Esophagus muscularis mucosa (tissue), 4 donors: ENCODE measurements at places on chromosomes 5 and 9.
A peak's percentile ranks its signal among the peaks of the same experiment; 100 is the strongest.

- DNase-seq: peak; percentile 92
These were observed at the start of gene MEF2C for GRCh38 chr5:88883059-88883835. TSS of gene MEF2C (minus strand) at chr5:88883184. CDS start at chr5:88823788, 59,396 bp downstream.

GRCh38 chr9:6667633-6668280 lies 22.2 kb upstream of the GLDC start:
- no peak for DNase-seq

DNA sequence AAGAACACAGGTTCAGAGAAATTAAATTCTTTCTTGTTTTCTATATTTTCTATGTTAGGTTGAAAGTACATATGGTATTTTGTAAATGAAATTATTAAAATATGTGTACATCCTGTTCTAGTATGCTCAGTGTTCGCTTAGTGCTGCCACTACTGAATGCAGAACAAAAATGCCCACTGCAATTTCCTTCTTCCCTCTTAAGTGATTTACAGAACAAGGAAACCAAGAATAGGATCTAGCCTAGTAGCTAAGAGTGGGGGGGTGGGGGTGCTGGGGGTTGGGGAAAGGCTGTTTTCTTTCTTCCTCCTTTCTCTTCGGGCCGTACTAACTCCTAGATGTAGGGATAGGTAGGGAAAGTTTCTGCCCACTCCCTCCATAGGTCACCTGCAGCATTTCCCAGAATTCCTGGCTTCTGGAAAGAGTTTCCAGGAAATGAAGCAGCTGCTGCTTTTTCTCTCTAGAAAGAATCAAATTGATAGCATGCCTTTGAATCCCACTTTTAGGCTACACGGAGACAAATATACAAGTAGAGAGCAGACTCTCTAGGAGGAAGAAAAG lies 15.7 kb downstream of the SPATA9 start:
- no peak for DNase-seq

DNA sequence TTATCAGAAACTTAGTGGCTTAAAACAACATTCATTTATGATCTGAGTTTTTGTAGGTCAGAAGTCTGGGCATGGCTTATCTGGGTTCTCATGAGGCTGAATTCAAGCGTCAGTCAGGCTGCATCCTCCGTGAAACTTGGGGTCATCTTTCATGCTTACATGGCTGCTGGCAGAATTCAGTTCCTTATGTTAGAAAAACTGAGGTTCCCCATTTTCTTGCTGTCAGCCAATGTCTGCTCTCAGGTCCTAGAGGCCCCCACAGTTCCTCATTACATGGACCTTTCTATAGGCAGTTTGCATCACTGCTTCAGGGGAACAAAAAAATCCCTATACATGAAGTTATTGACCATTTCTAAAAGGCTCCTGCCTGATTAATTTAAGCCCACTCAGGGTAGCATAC lies 83.8 kb upstream of the NMUR2 start:
- DNase-seq: no peak

DNA sequence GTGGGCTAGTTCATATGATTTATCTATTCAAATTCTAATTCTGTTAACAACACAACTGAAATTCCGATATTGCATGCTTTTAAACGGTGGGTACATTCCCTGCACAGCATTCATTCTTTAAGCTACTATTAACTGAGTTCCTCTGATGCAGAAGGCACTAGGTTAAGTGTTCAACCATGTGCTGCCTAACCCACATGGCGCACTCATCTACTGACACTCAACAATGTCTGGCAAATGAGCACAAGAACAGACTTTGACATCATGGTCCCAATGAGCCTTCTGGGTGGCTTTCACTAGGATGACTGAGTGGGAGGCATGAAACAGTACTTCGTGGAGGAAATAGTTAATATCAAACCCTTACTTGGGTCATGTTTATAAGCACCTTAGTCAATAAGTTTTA lies 10.2 kb downstream of the NREP start:
- DNase-seq: no peak

DNA sequence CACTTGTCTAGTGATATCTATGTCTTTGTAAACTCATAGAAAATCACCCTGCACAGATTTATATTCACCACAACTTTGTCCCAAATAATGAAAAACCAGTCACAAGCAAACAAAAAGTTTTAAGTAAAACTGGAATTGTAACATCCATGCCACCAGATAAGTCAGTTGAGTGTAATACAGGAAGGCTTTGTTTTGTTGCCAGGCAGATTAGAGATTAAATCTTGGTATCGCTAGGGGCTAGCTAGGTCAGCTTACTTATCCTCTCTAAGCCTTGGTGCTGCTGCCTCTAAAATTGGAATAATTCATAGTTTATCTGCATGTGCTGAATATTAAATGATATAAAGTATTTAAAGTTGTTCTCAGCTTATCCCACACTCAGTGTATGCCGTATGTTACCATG lies 1062.5 kb downstream of the CDH9 start:
- DNase-seq: no peak

DNA sequence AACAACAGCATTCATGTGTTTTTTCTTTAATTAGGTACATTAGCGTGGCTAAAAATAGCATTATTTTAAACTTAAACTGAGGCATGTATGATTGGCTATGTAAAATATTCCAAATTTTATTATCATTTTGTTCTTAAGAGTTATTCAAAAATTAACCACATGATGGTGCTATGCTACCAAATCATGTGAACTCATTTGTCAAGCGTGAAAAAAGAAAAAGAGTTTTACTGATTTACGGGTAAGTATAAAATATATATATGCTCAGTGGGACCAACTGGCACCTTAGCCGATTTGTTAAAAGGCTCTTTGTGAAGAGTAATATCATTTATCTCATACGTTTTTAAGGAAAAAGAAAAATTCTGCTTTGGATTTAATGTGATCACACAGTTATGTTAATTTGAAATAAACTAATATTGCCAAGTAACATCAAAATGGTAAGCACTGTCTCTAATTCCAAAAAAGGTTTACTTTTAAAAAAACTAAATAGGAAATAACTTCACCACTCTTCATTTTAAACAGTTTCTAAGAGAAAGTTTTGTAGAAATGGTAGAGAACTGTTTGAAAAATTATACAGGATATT lies 1042.3 kb downstream of the CDH12 start:
- no peak for DNase-seq

DNA sequence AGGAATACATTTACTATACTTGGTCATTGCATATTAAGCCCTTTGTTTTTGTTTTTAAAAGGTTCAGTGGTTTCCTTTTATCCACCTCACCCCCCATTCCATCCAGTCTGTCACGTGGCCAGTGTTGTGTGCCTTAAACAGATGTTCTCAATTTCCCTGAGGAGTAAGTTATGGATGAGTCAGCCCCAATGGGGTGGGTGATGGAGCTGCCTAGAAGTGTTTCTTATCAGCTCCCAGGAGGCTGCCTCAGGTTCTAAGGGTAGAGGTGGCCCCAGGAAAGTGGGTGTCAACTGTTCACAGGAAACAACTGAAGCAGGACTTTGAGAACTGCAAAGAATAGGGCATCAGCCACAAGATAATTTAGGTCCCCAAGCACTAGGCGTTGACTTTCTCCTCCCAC lies 41.1 kb downstream of the ACTBL2 start:
- DNase-seq: peak; percentile 72

DNA sequence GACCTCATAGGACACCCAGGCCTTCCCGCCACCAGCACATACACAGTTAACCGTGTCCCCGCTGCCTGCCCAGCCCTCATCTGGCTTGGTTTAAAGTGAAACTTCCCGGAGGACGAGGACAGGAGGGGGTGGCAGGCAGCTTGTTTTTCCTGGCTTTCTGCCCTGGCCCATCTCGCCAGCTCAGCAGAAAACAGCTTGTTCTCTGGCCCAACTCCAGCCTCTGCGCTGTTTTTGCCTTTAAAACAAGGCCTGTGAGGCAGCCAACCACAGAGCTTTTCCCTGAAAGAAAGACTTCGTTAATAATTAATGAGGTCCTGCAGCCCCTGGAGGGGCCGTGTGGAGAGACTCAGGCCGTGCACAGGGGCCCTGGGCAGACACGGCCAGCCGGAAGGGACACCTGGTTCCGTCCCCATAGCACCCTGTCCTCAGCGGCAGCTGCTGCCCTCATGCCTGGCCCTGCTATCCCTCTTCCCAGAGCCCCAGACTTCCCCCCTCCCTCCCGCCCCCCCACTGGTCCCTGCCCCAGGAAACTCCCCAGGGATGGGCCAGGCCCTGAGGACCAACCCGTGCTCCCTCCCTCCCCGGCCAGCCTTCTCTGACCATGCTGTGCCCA lies 108.7 kb downstream of the RXRA start:
- DNase-seq: peak; percentile 98

- DNase-seq: no peak
These were observed 146.7 kb downstream of the CCDC192 start for GRCh38 chr5:127849891-127850290.

GRCh38 chr5:78953092-78953800 lies 31.9 kb downstream of the ARSB start:
- no peak for DNase-seq

- DNase-seq: no peak
These were observed 36.2 kb upstream of the POU4F3 start for GRCh38 chr5:146302406-146302805.

DNA sequence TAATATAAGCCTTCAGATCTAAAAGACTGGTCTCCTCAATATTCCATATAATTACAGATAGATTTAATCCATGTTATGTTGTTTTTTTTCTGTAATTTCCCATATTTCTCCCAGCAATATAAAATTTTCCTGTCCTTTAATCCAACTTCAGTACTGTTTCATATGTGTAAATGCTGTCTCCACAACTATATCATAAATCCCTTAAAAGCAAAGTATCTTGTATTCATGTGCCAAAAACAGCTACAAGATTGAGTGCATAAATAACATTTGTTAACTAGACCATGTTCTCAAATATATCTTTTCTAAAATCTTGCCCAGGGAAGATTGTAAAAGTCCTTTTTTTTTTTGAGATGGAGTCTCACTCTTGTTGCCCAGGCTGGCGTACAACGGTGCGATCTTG lies 35.0 kb upstream of the PDCL start:
- no peak for DNase-seq

GRCh38 chr5:65142511-65143011 lies 339.2 kb downstream of the ADAMTS6 start:
- DNase-seq: no peak

DNA sequence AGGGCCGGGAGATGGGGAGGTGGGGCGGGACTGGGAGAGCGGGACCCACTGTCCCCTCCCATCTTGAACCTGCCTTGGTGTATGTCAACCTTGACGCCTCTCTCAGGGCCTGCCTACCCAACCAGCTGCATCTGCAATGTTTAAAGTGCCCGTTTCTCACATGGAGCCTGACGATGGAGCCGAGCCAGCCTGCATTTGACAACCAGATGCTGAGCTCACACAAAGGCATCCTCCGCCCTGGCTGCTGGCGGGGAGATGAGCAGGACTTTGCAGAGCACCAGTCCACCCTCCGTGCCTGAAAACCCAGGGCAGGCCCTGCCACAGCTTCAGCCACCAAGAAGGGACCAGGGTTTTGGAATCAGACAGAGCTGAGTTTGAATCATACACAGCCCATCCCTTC lies 141.1 kb upstream of the SMIM23 start:
- no peak for DNase-seq

DNA sequence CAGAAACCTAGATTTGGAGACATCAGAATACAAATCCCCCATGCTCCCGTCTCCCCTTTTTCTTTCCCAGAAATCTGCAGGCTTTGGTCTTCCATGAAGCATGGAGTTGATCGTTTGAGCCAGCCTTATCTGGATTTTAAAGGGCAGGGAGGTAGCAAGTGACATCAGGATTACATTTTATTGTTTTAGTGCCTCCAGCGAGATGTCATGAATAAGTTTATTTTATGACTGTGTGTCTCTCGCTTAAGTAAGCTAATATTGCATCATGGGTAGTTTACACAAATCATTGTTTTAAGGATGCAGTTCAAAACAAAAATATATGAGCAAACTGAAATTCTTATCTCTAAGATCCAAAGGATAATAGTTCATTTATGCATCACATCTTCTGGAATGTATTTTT lies 50.7 kb upstream of the TNFSF8 start:
- no peak for DNase-seq

DNA sequence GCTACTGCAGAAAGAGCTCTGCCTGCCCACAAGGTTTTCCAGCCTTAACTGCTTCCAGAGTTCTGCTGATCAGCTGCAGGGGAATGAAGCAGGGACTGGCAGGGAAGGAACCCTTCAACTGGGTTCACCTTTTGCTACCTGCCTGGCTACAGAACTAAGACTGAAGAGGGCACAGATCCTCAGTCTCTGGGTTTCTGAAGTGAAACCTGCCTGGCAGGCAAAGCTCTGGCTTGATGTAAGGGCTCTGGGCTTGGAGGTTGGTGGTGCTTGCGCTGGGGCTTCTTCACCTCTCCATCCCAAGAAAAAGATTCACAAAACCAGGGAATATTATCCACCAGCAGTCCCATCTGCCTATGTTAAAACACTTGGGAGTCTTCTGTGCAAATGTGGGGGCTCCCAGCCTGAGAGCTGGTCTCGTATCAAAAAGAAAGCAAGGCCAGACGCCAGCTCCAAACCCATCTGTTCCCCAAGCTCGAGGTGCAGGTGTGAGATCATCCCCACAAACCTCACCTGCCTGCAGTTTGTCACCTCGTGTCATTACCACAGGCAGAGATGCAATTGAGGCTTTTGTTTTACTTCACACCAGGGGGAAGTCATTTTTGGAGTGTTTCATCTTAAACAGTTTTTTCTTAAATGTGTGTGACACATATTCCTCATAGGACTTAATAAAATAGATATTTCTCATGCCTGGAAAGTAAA lies 58.3 kb downstream of the BNC2 start:
- DNase-seq: no peak

DNA sequence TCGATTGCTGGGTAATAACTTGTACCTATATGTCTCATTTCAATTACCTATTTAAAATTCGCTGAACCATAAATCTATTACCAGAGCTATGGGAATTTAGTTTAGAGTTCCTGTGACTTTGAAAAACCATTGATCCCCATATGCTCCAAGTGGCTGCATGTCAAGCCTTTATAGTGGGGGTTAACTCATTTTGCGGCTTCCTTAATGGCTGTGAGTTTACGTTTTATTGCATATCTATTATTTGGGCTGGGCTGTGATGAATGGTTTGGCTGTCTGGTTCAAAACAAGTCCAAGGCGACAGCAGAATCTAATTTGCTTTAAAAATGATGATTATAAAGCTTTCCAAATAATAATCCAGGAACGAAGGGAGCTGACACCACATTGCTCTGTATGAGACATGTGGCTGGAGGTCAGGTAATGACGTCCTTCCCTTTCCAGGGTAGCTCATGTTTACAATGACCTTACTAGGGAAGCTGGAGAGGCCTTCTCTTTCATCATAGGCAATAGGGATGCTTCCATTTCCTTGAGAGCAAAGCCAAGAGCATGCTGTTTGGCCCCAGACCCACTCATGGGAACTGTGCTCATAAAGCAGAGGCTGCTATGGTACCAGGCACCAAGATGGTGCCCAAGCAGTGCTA lies 258.3 kb downstream of the HSPA4 start:
- DNase-seq: no peak

DNA sequence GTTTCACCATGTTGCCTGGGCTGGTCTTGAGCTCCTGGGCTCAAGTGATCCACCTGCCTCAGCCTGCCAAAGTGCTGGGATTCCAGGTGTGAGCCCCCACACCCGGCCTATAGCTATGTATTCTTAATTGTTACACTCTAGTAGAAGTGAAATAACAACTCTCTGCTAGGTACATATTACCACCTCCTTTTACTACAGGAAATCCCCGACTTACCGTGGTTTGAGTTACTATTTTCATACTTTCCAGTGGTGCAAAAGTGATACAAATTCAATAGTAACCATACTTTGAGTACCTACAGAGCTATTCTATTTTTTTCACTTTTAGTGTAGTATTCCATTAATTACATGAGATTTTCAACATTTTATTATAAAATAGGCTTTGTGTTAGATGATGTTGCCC lies 719 bp downstream of the ARL14EPL start:
- DNase-seq: no peak
